KG1 (cell line): ENCODE measurements at places on chromosomes 13 and 19.

DNA sequence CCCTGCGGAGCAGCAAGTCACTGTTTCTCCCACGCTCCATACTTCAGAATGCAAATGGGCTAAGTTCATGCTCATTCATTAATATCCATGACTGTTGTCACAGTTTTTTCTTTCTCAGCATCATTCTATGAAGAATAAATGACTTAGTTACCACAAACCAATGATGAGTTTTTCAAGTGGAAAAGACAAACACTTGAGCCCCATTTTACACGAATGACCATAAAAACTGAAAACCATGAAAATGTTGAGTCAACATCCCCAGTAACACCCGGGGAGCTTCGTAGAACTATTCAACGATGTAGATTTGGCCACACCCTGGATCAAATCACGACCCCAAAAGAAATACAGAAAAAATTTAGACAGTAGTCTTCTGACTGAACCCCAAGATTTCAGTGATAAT lies 99.8 kb upstream of the GJB6 start:
- no peak for DNase-seq

DNA sequence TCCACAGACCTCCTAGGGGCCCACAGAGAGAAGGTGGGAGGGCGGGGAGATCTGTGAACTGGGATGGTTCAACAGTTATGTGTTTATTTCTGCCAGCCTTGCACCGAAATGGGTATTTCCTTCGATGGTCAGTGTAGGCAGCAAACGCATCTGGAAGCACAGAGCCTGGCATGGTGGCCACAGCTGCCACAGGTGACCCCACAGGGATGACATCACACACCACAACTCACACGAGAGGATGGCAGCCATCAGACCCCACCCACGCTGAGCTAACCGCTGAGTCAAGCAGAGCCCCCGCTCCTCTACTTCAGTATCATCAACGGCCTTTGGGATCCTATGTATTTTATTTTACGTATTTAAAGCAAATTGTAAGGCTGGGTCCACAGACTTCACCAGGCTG lies 37.4 kb downstream of the NAXD start:
- no peak for DNase-seq

GRCh38 chr13:105428811-105429210 lies 1106.7 kb downstream of the EFNB2 start:
- DNase-seq, result no peak

DNA sequence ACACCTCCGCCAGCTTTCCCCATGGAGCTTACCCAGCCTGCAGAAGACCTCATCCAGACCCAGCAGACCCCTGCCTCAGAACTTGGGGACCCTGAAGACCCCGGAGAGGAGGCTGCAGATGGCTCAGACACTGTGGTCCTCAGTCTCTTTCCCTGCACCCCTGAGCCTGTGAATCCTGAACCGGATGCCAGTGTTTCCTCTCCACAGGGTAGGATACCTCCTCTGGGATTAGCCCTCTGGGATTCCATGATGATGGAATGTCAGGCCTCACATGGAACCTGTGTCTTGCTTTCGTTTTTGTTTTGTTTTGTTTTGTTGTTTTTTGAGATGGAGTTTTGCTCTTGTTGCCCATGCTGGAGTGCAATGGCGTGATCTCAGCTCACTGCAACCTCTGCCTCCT lies 1.9 kb downstream of the RFXANK start:
- DNase-seq, result no peak

DNA sequence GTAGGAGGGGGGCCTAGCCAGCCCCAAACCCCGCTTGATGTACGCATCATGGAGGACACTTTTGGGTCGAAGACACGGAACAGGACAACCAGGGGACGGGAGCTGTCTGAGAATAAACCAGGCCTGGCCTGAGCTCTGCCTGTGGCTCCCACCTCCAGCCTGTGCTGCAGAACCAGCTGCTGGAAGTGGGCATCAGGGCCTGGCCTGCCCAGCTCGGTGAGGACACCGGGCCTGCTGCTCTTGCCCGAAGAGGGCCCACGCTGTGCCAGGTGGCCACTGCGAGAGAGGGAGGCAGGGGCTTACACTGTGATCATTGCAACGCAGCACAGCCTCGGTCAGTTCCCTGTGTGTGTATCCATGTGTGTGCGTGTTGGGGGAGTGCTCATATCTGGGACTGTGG lies 34.6 kb downstream of the CEBPG start:
- DNase-seq, result no peak

GRCh38 chr13:45339867-45340266 lies 1.1 kb downstream of the TPT1 start:
- DNase-seq, result no peak

DNA sequence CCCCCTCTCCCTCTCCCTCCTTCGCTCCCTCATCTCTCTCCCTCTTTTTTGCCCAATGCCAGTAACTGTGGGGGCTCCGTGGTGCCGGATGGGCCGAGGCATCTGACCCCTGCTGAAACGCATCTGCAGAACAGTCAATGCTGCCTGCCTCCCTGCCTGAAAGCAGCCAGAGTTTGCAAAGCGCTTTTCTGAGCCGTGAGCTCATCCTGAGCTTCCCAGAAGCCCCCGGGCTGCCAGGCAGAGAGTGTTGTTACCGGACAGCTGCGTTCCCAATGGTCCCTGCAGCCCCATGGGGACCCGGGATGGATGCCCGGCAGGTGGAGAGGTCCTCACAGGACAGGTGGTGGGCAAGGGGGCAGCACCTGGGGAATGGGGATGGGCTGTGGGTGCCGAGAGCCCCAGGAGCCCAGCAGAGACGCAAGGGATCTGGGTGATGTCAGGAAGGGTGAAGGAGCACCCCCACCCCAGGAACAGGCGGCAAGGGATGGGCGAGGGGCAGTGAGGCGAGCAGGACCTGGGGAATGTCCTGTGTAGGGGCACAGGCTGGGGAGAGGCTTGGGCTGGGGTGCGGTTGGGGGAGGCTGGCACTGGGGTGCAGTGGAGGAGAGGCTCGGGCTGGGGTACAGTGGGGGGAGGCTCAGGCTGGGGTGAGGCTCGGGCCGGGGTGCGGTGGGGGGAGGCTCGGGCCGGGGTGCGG lies 33.0 kb downstream of the GPX4 start:
- no peak for DNase-seq

DNA sequence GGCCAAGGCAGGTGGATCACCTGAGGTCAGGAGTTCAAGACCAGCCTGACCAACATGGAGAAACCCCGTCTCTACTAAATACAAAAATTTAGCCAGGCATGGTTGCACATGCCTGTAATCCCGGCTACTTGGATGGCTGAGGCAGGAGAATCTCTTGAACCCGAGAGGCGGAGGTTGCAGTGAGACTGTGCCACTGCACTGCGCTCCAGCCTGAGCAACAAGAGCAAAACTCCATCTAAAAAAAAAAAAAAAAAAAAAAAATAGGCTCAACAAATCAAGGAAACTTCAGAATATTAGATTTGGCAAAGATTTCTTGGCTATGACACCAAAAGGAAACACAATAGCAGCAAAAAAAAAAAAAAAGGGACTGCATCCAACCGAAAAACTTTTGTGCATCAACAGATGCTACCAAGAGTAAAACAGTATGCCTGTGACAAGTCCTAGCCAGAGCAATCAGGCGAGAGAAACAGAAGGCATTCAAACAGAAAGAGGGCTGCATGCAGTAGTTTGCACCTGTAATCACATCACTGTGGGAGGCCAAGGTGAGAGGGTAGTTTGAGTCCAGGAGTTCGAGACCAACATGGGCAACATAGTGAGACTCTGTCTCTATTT lies 23.8 kb downstream of the ZNF160 start:
- no peak for DNase-seq

DNA sequence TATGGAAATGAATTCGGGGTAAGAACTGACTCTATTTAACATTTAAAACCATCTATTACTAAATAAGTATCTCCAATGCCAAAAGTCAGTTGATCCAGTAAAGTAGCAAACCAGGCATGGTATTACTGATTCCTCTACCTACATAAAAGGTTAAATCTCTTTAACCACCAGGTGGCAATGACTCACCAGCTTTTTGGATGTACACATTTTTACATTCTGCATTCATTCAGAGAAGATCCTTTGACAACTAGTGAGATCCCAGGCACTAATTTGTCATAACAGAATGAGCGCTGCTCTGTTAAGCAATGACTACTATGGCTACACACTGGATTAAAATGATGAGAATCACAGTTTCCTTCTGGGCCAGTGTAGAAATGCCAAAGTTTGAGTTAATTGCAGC lies 329.8 kb upstream of the GPC6 start:
- no peak for DNase-seq

- DNase-seq, result no peak
These were observed 840.2 kb downstream of the UQCRFS1 start for GRCh38 chr19:28372576-28373247.

GRCh38 chr19:18666317-18666716 lies 17.2 kb upstream of the CRTC1 start:
- DNase-seq, result no peak

DNA sequence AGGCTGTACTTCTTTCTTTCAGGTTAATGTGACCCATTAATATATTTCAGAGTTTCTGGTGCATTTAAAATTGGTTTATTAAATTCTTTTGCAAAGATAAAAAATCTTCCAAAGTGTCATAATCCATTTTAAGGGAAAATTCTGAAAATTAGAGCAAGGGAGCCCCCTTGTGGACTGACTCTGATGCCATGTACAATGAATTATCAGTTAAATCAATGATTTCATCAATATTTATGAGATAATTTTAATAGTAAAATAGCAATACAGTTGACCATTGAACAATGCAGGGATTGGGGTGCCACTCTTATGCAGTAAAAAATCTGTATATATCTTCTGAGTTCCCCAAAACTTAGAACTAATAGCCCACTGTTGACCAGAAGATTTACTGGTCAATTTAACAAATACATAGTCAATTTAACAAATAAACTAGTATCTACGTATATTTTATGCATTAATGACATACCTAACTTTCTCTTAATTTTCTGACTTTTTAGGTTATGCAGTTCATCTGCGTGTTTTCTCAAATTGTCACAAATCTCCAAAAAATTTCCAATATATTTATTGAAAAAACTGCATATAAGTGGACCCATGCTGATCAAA lies 479.1 kb upstream of the MIR17HG start:
- DNase-seq, result peak; percentile 15

- DNase-seq, result no peak
These were observed 2.4 kb downstream of the CD320 start for GRCh38 chr19:8305798-8306197.

GRCh38 chr13:50529154-50529882 lies 314.2 kb downstream of the DLEU7 start:
- DNase-seq, result no peak

- DNase-seq, result no peak
These were observed 2.9 kb upstream of the ATP11A start for GRCh38 chr13:112686987-112687386.

- DNase-seq, result no peak
These were observed 17.2 kb downstream of the KCNC3 start for GRCh38 chr19:50311723-50312635.

GRCh38 chr19:33261511-33262189 lies 36.0 kb upstream of the SLC7A10 start:
- DNase-seq, result no peak

DNA sequence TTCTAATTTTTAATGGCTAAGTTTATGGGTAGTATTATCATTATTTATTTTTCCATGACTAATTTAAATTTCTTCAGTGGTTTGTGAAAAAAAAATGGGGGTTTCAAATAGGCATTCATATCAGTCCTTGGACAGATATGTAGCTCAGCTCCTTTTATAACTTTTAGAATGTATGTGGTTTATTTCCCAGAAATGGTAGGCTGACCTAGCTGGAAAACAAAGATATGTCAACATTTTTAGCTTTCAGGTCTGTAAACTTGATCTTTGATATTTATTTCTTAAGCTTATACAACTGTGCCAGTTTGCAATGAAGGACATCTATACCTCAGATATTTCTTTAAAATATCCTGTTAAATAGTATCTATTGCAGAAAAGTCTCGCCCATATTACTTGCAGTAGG lies 1815.5 kb downstream of the SLITRK5 start:
- no peak for DNase-seq

DNA sequence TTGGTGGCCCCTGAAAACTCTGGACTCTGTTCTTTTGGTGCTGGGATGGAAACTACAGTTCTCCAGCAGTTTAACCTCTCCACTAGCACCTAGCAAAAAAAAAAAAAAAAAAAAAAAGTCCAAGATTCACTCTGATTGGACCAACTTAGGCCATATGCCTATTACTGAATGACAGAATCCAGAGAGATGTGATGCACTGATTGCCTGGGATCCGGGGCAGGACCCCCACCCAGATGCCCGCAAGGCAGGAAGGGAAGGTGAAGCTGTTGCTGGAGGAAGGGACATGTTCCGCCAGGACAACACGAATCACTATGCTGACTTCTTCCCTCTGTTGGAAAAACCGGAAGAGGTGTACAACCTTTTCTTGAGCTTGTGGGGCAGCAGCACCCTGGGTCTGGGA lies 152.5 kb upstream of the ZNF536 start:
- no peak for DNase-seq

GRCh38 chr19:10603873-10604459 lies 16.9 kb upstream of the AP1M2 start:
- peak; percentile 55 for DNase-seq

- DNase-seq, result no peak
These were observed 205.1 kb upstream of the SOX1 start for GRCh38 chr13:111861766-111862366.

DNA sequence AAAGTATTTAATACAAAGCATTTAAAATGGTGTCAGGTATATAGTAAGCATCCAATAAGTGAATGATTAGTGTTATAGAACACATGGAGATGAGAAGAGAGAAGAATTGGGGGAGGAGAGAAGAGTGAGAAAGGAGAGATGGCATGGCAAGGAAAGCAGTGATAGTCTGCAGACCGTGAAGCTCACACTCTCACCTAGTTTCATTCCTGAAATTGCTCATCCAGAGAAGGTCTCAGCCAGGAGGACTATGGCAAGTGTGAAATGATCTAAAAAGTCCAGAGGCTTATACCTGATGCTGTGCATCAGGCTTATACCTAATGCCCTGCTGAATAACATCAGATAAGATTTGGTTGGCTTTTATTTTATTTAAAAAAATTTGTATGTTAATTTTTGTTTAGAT lies 351.6 kb upstream of the KLF12 start:
- DNase-seq, result no peak

- DNase-seq, result no peak
These were observed 14.5 kb upstream of the DCT start for GRCh38 chr13:94494026-94494425.

GRCh38 chr19:1904860-1905109 lies 414 bp upstream of the ADAT3 start:
- DNase-seq, result no peak

GRCh38 chr19:30023330-30023729 lies 81.3 kb downstream of the URI1 start:
- no peak for DNase-seq
